Cardiac septum (tissue), 1 donor: ENCODE measurements at places on chromosomes 4 and X.

DNA sequence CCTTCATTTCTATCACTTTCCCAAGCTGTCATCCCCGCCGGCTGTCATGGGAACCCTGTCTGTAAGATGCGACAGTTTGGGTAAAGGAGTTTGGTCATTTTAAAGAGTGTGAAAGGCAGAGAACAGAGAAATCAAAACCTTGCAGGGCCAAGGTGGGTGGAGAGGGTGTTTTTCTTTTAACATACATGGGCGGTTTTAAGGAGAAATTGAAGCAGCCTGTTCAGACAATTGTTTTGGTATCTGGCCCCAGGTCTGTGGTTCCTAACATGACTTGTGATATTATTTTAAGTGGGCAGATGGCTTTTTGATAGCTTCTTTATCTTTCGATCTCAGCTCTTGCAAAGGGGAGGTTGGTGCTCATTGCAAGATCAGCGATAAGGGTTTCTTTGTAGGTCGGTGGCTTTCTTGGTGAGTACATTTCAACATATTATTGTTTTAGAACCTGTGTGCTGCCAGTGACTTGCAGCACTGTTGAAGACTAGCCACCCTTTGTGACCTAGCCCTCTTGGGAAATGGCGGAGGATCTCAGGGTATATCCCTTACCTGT lies 3.7 kb downstream of the PPP1R3F start:
- no peak for DNase-seq

- DNase-seq, result no peak
Measured at GRCh38 chrX:137423241-137423640, 142.7 kb upstream of the ZIC3 start.

GRCh38 chrX:108306086-108306485 lies 132.1 kb downstream of the COL4A6 start:
- no peak for DNase-seq

- DNase-seq, result no peak
Measured at GRCh38 chr4:20878806-20879205, 178.5 kb downstream of the PACRGL start.

GRCh38 chr4:182648766-182649165 lies 268.4 kb downstream of the DCTD start:
- DNase-seq, result no peak

DNA sequence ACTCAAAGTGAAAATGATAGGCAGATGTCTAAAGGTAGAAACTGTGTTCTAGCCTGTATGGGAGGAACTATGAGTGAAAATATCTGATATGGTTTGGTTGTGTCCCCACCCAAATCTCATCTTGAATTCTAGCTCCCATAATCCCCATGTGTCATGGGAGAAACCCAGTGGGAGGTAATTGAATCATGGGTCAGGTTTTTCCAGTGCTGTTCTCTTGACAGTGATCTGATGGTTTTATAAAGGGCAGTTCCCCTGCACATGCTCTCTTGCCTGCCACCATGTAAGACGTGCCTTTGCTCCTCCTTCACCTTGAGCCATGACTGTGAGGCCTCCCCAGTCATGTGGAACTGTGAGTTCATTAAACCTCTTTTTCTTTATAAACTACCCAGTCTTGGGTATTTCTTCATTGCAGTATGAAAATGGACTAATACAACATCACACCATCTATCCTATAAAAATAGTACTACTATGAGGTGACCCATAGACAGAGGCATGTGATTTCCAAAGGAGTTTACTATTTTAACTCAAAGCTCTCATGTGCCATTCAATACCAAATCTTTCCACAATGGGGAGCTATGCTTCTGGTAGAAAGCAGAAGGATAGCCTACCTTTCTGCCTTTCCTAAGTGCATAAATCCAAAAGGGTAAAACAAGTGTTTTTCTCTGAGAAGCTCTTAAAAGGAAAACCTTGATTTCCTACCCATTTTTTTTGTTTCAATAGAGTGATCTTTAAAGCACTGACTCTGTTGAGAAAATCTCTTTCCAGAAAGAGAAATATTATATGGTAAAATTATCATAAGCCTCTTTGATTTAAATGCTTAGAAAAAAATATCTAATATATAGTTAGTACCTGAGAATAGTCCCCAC lies 38.8 kb downstream of the SEC31A start:
- no peak for DNase-seq

DNA sequence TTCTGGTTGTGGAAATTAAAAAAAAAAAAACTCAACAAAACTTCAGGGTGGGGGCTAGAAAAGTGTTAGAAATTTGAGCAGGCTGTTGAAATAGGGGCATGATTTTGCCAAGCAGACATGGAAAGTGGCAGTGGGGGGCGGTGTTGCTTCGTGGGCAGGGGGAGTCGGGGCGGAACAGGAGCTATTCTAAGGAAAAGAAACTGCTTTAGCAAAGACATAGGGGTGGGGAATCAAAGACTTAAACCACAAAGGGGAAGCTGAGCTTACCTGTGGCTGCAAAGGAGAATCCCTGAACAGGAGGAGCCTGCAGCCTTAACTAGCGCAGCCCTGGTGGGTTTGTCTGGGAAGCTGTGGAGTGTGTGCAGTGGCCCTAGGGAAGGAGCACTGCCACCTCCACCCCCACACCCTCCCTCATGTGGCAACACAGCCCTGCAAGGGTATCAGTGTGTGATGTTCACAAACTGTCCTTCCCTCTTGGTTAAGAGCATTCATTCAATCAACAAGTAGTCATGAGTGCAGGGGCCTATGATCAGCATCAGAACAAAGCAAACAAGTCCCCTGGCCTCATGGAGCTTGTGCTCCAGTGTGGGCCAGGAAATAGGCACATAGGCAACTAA lies 20.5 kb downstream of the SEL1L3 start:
- no peak for DNase-seq

- DNase-seq, result no peak
Measured at GRCh38 chr4:141410839-141411238, 190.1 kb downstream of the ZNF330 start.

DNA sequence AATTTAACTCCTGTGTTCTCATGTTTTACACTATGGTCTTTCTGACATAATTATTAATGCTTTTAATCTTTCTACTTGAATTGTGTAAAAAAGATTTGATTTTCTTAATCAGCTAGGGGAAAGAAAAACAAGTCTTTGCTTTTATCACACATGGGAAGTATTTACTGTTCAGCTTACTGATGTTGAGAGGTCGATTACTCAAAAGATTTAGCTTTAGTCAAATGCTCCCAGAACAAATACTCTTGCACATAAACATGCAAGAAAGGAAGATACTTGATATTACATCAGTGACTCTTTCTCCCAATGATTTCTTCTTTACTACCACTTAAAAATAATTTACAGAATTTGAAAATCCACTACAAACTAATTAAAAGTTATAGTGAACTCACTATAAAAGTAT lies 198.3 kb upstream of the FAT4 start:
- DNase-seq, result no peak

DNA sequence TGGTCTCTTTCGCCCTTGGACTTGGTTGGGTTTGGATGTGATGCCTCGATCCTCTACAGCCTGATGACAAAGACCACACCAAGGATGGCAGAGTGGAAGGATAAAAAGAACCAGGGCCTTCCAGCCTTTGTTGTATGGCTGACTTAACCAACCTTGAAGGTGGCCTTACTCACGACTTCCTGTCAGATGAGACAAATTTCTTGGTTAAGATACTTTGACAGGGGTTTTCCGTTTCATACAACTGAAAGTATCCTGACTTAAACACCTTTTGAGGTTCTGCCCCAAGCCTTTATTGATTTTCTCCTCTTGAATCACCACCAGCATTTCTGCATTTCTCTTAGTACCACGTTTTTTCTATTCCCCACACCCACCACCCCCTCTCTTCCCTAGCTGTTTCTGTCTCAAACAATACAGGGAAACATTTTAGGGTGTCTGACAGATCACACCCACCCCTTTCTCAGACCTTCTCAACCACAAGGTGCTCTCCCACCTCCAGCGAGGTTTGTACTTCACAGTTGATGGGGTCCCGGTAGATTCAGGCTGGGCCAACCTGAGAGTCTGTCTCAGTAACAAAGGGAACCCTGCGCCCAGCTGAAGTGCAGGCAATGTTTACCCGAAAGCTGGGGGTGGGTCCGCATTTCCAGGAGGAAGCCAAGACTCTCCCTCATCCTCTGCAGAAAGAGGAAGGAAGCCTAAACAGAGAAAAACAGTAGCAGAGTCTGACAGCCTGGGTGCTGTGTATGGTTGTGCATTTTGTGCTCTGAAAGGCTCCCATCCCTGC lies 5.0 kb upstream of the TSPAN5 start:
- no peak for DNase-seq

DNA sequence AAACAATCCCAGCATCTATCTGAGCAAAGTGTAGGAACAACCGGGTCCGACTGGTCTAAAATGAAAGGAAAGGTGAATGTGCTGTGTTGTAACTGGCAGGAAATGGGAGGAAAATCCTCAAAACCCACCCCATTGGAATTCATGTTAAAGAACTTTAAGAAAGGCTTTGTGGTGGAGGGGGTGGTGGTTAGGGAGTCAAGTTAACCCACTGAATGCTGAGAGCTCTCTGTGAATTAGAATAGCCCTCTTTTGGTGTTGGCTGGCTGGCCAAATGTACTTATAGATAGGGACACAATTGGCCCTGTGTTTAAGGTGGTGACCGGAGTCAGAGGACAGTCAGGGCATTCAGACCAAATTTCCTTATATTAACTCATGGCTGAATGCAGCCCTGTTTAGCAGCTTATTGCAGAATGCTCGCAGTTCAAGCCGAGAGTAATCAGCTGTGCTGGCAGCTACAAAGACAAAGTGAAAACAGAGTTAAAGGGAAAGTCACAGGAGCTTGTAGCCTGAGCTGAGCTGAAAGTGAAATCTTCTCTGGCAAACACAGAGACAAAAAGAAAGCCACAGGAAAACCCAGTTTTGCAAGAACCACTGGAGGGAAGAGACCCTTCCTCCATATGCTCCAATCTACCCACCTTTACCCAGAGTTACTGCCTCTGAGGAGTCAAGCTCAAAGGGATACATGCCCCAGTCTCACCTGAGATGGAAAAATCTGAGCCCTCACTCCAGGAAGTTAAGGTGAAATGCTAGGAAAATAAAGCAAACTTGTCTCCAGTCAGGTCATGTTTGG lies 38.5 kb upstream of the UGT2B7 start:
- no peak for DNase-seq

DNA sequence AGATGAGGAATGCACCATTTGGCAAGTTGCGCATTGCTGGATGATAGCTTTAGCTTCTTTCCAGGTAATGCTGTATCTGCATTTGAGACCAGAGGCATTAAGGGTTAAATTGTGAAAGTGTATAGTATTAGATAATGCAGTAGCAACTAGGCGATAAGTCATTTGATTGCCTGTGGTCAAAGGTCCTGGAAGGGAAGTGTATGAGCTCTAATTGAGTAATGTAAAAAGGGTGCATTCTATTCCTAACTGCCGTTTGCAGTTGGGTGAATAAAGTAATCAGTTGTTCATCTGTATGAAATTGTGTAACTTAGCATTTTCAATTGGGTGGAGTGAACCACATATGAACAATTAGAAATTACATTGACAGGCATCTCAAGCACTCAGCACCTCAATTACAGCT lies 54.5 kb upstream of the WDR1 start:
- DNase-seq, result no peak

DNA sequence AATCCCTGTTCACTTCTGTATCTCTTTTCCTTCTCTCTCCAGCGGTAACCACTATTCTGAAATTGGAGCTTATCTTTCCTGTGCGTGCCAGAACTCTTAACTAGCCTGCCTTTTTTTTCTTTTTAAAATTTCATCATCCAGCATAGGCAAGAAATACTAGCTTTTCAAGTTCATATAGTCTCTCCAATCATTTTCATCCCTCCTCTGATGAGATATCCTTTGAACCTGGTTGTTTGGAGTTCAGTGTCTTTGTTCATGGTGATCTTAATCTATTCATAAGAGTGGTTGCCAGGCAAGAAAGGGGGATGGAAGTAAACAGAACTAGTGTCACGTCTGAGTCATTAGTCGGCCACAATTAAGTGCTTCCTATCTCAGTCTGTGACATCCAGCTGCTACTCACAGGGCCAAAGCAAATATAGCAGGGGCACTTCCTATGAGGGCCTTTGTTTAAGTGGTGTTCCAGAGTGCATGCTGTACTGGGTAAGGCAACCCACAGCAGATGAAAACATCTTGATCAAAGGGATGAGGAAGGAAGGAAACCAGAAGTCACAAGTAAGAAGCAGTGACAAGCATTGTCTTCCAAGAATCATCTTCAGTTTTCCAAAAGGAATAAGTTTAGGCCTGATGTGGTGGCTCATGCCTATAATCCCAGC lies 56.4 kb upstream of the XIAP start:
- no peak for DNase-seq

DNA sequence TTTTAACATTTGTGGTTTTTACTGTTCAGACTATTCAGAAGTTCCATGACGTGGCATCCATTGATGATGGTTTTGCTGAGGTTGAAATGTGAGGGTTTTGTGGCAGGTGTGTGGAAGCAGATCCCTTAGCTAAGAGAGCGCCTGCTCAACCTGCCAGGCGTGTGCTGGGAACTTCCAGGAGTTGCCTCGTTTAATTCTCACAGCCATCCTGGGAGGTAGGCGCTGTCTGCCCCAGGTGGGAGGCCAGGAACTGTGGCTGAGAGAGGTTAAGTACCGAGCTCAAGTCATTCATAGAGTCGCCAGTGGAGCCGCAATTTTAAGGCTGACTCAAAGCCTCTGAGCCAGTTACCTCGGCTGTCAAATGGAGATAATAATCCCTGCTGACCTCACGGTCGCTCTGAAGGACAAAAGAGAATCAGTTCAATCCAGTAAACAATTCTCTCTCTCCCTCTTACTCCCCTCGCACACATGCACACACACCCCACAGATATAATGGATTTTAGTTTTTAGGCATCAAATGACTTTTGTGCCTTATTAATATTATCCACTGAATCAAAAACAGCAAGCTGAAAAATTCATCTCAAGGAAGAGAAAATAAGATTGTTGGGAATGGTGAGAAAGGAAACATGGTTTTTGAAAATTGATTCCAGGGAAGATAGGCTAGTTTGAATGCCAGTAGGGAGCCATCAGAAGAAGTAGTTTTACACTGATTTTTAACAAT lies 171.3 kb downstream of the PTTG2 start:
- no peak for DNase-seq

GRCh38 chr4:151905197-151905596 lies 144.4 kb upstream of the GATB start:
- DNase-seq, result no peak

GRCh38 chr4:55574252-55574651 lies 17.8 kb downstream of the PDCL2 start:
- no peak for DNase-seq

GRCh38 chrX:45166781-45167180 lies 33.9 kb downstream of the DIPK2B start:
- no peak for DNase-seq

DNA sequence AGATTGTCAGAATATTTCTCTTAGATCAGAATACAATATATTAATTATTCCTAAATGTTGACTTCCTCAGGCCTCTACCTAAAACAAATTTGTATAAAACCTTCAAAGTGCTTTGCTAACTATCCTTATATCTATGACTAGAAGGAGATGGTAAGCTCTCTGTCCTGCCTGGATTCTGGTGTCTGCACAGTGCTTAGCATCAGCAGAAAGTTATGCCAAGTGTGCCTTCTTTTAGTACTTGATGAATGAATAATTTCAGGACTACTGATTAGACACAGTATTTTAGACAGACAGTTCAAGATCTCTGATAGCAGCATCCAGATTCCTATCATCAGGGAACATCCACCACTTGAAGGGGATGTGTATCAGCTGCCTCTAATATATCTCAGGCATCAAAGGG lies 242.4 kb upstream of the TLL1 start:
- DNase-seq, result no peak
